ENCODE measurements at places on chromosomes 6 and 20. TPM values are rescaled to one million over a fixed set of nuclear protein-coding genes. Genes with fewer than 3 reads are reported as not detected.

- no peak for DNase-seq
Observed at GRCh38 chr6:139449611-139450000, 75.2 kb upstream of the CITED2 start.

- DNase-seq: no peak
Observed at GRCh38 chr20:62800314-62801259, 4.0 kb upstream of the OGFR start.

GRCh38 chr6:146149770-146150169 lies 120.9 kb downstream of the GRM1 start:
- no peak for DNase-seq

DNA sequence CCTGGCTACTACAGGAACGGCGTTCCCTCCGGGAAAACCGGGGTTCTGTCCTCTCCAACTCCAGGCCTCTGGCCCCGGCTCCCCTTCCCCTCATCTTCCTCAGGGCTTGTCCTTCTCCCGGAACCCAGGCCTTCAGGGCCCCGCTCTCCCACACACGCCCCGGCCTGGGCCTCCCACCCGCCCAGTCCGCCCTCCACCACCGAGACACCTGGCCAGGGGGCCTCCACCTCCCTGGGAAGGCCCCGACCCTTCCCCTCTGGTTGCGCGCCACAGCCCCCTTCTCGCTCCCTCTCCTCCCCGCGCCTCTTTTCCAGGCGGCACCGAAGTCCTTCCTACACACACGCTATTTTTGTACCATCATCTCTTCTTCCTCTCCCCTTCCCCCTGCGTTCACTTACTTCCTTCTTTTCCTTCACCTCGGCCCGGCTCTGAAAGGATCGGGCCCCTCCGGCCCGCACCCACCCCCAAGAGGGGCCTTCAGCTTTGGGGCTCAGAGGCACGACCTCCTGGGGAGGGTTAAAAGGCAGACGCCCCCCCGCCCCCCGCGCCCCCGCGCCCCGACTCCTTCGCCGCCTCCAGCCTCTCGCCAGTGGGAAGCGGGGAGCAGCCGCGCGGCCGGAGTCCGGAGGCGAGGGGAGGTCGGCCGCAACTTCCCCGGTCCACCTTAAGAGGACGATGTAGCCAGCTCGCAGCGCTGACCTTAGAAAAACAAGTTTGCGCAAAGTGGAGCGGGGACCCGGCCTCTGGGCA lies 1.3 kb upstream of the SIRPA start:
- no peak for DNase-seq

- DNase-seq: no peak
Observed at GRCh38 chr6:149438855-149439254, 38.8 kb downstream of the SUMO4 start.

The MAVS gene
- 8.5 TPM for polyA plus RNA-seq

DNA sequence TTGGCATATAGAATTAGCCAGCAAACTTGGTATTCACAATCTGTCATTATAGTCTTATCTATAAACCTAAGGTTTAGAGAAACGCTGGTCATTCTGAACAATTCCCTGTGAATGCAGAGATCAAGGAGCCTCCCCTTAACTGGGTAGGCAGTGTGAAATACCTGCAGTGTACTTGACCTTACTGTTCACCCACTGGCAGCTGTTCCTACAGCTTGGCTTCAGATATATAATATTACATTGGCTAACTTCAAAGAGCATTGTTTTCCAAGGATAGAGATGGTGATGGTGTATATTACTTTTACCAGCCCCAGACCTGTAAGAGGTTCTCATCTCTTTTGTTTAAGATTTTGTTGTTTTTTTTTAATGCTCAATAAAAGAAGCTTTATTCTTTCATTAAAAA lies 168.3 kb downstream of the ESR1 start:
- no peak for DNase-seq

DNA sequence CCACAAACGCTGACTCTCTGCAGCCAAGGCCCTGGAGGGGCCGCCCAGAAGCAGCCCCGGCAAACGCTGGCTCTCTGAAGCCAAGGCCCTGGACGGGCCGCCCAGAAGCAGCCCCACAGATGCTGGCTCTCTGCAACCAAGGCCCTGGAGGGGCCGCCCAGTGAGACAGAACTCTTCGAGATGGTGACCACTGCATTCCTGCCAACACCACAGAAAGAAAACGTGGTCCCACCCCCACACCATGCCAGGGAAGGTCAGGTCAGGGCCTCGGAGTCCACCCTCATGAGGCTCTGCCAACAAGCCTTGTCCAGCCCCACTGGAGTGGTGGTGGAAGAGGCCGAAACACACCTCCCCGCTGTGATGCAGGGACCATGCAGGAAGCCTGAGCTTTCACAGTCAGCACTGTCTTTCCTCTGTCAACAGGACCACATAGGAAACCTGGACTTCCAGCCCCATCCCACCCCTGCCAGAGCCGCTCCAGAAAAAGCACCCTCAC lies 97.5 kb downstream of the DLL1 start:
- DNase-seq: no peak

The EPHA7 gene
- polyA plus RNA-seq: not detected

The CRNKL1 gene
- 10.4 TPM for polyA plus RNA-seq

- no peak for DNase-seq
Observed at GRCh38 chr20:39581034-39581433, 618.9 kb downstream of the DHX35 start.

The WFDC10B gene
- polyA plus RNA-seq: not detected

- DNase-seq: no peak
Observed at GRCh38 chr6:48111575-48111974, 578 bp upstream of the PTCHD4 start.

- no peak for DNase-seq
Observed at GRCh38 chr20:52833901-52834300, 138.3 kb upstream of the TSHZ2 start.

- DNase-seq: no peak
Observed at GRCh38 chr6:39929039-39929732, 5.1 kb downstream of the MOCS1 start.

DNA sequence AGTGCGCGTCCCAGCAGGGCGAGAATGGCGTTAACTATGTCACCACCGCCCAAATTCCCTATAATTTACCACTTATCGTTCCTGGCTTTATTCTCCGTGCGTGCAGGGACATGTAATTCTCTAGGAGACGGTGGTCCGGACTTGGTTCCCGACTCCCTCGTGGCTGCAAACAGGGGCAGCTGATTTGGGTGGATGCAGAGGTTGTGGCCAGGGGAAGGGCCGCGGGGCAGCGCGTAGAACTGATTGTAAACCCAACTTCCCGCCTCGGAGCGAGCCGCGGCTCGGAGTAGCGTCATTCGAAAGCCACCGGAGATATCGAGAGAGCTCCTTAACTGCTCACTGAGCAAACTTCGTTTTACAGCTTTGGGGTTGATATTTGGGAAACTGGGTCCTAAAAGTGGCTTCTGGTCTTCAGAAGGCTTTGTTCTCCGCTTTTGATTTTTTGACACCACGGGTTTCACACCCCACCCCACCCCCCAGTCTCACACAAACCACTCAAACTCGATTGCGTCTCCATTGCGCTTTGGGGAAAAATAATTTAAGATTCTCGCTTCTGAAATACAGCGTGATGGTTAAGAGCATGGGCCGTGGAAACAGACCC lies 17.5 kb upstream of the ZSCAN9 start:
- DNase-seq: no peak
